ENCODE measurements at places on chromosomes 2 and 18.

- no peak for DNase-seq
These were observed 13.7 kb downstream of the HYCC2 start for GRCh38 chr2:201057715-201058248.

- DNase-seq: no peak
These were observed 31.3 kb downstream of the NPHP1 start for GRCh38 chr2:110173523-110173922.

GRCh38 chr2:33370636-33371265 is 105.7 kb upstream of the RASGRP3 start:
- no peak for DNase-seq

DNA sequence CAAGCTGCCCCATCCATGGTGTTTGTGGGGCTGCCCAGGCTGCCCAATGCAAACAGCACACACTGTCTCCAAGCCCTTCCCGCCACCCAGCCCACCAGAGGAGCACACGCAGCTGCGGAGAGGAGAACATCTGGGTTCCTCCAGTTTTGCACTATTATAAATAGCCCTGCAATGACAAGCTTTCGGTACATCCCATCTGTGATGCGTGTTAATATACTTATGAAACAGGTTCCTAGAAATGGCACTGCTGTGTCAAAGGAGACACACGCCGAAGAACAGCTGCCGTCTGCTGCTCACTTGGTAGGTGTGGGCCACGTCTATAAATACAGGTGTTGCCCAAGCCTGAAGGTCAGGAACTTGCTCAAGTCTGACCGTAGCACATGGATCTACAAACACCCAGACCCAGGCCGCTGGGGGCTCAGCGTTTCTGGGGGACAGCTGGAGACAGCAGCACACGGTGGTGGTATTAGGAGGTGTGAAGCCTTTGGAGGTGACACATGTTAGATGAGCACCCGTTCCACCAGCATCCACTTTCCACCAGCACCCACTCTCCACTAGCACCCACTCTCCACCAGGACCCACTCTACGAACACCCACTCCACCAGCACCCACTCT is 34.3 kb downstream of the PXDN start:
- no peak for DNase-seq

DNA sequence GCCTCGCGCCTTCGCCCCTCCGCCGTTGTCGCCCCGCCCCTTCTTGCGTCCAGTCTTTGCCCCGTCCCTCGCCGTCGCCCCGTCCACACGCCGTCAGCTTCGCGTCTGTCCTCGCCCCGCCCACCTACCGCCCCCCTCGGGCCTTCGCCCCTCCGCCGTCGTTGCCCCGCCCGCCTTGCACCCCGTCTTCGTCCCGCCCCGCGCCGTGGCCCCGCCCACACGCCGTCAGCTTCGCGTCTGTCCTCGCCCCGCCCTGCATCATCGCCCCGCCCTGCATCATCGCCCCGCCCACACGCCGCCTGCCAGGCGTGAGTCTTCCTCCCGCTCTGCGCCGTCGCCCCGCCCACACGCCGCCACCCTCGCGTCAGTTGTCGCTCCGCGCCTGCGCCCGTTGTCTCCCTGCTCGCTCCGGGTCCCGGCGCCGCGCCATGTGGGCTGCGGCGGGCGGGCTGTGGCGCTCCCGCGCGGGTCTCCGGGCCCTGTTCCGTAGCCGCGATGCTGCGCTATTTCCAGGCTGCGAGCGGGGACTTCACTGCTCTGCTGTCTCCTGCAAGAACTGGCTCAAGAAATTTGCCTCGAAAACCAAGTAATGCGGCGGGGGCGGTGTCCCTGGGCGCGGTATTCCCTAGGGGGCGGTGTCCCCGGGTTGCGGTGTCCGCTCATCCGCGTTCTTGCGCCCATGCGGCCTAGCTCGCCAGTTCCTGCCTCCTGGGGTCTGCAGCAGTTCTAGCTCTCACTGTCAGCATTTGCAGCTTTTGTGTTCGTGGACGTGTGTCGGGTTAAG is at the start of gene RBFA:
RBFA (plus strand) TSS at position 367 of the 784 bp plus-strand sequence; CDS start at position 429, 62 bp downstream.
- DNase-seq: peak; percentile 93

DNA sequence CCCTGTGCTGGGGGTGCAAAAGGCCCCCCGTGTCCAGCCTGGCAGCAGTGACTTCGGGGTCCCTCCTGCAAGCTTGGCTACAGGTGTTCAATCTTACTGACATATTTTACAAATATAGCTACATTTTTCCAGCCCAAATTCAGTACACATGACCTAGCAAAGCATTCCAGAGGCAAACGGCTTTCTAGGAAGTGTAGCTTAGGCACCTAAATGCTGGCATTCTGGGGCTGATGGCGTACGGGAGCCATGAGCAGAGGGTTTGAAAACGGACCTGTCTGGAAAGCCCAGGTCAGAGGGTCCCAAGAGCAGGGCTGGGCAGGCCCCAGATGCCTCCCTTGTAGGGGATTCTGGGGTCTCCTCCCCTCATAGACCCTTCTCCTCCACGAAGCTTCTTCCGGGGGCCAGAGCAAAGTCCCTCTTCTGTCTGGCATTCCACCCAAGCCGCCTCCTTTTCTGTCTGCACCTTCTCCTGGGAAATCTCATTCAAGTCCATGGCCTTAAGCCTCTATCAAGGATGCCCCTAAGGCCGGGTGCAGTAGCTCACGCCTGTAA is 63.3 kb upstream of the ASAP2 start:
- no peak for DNase-seq

- DNase-seq: no peak
These were observed 74.5 kb downstream of the ETAA1 start for GRCh38 chr2:67471681-67472080.

- no peak for DNase-seq
These were observed 12.8 kb downstream of the ASIC4 start for GRCh38 chr2:219527076-219527394.

- no peak for DNase-seq
These were observed 375.5 kb downstream of the ZNF521 start for GRCh38 chr18:24976502-24976901.

- no peak for DNase-seq
These were observed 32.9 kb downstream of the SOX11 start for GRCh38 chr2:5725072-5725471.

- no peak for DNase-seq
These were observed 10.9 kb downstream of the CERS6 start for GRCh38 chr2:168466834-168467565.

DNA sequence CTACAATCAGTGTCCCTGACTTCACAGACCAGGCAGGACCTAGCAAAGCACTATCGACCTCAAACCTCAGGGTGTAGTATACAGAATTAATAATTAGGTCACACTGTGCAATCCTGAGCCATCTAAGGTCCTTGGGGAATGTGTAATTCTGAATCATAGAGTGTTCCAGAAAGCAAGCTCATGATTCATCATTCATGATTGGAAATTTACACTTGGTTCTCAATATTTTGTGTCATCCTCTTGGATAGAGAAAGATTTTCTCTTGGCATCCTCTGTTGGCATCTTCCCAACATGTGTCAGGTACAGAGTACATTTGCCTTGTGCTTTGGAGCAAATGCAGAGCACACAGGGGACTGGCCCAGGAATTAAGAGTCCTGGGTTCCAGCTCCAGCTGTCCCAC is 245.0 kb upstream of the NT5C1B start:
- no peak for DNase-seq

DNA sequence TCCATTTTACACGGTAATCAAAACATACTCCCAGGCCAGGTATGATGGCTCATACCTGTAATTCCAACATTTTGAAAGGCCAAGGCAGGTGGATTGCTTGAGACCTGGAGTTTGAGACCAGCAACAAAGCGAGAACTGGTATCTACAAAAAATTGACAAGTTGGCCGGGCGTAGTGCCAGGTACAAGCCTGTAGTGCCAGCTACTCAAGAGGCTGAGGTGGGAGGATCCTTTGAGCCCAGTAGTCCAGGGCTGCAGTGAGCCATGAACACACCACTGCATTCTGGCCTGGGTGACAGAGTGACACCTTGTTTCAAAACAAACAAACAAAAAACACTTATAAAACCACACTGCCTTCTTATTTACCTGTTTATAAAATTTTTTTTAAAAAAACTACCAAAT is 80.8 kb downstream of the GAREM1 start:
- no peak for DNase-seq

- no peak for DNase-seq
These were observed at the start of gene ST6GAL2 for GRCh38 chr2:106885971-106886915. TSS of gene ST6GAL2 (minus strand) at chr2:106886167. CDS start at chr2:106843977, 42,190 bp downstream.

DNA sequence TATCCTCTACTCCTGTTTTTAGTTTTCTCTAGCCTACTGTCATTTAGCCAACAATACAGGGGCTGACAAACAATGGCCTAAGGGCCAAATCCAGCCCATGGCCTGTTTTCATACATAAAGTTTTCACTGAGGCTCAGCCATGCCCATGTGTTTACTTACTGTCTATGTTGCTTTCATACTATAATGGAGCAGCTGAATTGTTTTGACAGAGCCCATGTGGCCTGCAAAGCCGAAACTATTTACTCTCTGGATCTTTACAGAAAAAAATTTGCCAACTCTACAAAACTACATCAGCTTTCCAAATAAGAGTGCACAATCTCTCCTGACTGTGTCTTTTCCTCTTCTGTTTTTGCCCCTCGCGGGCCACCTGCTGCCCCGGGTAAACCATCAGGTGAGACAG is 24.0 kb downstream of the LGALSL start:
- no peak for DNase-seq

DNA sequence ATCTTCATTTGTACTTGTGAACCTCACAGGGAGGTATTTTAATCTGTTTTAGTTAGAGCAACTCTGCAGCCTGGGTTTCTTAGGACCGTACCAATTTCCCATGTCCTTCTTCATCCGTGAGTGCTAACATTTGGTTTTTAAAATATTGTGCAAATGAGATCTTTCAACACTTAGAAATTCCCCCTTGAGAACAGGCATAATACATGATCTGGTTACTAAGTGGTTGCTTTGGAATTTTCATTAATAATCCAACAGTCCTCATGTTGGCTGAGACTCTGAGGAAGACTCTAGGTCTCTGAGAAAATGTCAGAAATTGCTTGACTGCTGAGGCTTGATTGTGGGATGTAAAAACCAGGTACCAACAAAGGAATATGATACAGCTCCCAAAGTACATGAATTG is 125.6 kb upstream of the CDCA7 start:
- DNase-seq: no peak

DNA sequence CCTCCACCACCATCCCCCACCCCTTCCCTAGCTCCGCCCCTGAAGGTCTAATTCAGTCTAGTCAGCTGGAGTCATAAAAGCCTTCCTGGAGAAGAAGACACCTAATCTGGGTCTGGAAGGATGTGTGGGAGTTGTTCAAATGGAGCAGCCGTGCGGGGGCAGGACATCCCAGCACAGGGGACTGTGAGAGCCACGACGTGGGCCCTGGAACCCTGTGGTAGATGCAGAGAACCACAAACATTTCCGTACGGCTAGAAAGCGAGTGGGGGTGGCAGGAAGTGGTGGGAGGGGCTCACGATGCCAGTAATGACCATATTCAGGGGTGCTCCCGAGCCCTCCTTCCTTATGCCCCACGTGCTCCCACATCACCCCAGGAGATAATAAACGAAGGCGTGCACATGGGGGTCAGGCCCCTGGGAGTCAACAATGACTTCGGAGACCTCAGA is 20.9 kb upstream of the COL6A3 start:
- DNase-seq: no peak

DNA sequence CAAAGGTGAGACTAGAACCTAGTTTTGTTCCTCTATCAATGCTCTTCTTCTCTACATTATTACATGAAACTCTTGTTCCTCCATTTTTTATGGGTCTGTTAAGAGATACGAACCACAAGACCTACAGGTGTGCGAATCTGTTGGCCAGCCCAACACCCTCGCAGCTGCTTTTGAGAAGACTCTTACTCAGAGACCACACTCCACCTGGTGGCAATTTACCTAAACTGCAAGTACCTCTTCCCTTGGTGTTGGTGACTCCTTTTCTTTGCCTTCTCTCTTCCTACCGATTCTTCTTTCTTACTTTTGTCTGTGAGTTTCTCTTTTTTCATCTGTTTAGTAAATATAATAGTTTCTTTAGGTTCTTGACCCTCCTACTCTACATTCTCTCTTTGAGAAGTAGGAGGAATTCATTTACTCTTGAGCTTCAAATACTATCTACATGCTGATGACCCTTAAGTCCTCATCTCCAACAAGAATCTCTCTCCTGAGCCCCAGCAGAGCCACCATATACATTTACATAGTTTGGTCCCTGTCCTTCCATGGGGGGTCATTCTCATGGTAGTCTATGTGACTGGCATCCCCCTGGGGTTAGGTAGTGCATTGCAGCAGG is 81.8 kb upstream of the GAREM1 start:
- peak; percentile 35 for DNase-seq

DNA sequence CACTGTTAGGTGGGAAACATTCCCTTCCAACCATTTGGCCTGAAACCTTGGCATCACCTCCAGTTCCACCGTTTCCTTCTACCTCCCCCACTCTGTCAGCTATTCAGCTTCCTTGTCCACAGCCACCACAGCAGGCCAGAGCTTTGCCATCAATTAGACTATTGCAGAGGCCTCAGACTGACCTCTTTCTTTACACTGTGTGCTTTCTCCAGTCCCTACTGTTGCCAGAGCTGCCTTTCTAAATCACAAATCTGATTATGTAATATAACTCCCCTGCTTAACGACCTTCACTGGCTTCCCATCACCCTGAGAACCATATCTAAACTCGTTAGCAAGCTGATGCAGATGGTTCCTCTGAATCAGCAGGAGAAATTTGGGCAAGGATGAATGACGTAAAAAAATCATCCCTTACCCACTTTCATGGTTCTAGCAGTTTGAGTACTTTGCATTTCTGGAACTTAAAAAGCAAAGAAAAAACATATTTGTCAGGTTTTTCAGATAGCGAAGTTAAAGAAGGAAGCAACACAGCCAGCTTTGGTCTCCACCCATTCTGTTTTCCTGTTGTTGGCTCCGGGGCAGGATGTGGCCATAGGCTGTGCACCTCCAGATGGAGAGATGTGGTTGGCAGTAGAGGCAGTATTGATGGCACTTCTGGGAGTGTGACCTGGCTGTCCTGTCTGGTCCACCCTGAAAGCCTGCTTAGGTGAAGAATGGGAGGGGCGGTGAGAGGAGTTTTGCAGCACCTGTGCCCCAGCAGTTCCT is 422.1 kb downstream of the PARD3B start:
- DNase-seq: no peak

DNA sequence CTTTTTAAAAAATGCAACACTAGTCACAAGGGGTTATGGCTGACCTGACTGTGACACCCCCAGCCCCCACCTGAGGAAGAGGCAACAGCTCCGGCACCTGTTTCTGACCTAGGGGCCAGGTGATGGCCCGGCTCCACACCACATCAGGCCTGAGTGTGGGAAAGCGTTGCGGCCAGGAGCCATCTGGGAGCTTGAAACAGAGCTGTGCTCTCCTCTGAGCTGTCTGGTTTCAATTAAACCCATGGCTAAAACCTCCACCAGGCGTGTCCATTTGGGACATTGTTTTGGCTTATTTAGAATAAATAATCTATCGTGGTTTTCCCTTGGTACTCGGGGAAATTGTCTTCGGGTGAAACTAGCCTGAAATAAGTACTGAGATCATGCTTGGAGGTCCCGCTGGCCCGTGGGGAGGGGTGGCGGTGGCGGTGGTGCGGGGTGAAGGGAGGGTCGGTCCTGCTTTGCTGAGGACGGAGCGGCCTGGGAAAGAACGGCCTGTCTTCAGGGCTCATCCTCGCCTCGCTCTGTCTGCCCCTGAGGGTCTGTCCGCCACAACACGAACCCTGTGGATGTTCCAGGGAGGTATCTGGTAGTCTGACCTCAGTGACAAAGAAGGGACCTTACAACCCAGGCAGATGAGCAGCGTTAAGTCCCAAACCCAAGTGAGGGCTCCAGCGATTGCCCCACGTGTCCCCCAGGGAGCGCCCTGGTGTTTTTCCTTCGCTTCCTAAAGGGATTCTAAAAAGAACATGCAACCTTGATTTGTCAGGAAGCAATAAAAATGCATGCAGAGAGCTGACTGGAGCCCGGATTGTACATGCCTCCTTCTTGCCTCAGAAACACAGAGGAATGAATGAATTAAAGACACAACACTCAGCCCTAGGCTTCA is 58.7 kb downstream of the IL1RL2 start:
- DNase-seq: no peak
